ENCODE measurements at places on chromosomes 4 and X.

GRCh38 chr4:137641544-137641943 is 109.2 kb upstream of the PCDH18 start:
- DNase-seq: no peak

- peak; percentile 51 for DNase-seq
Measured at GRCh38 chrX:53317365-53318069, 36.1 kb upstream of the IQSEC2 start.

GRCh38 chr4:41656572-41657520 is 91.7 kb downstream of the PHOX2B start:
- no peak for DNase-seq

- peak; percentile 10 for DNase-seq
Measured at GRCh38 chr4:108172231-108172752, 3.6 kb upstream of the LEF1 start.

DNA sequence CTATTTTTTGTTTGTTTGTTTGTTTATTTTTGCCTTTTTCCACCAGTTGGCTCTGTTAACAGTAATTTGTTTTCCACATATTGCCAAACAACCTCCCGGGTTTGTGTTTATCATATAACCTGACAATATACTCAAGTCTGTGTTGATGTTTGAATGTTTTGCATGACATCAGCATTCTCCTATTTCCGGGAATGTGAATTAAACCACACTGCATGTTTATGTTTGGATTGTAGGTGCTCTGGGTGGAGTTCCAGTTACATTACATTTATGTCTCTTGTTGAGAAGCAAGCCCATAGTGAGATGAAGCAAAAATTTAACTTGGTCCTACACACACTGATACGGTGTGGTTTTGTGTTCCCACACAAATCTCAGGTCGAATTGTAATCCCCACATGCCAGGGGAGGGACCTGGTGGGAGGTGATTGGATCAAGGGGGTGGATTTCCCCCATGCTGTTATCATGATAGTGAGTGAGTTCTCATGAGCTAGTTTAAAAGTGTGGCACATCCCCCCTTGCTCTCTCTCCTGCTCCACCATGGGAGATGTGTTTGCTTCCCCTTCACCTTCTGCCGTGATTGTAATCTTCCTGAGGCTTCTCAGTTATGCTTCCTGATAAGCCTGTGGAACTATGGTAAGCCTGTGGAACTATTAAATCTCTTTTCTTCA is 54.4 kb upstream of the CLNK start:
- DNase-seq: no peak

GRCh38 chrX:40467454-40467853 is 113.3 kb upstream of the ATP6AP2 start:
- no peak for DNase-seq

- DNase-seq: no peak
Measured at GRCh38 chrX:97367125-97367524, 483.4 kb downstream of the RPA4 start.

DNA sequence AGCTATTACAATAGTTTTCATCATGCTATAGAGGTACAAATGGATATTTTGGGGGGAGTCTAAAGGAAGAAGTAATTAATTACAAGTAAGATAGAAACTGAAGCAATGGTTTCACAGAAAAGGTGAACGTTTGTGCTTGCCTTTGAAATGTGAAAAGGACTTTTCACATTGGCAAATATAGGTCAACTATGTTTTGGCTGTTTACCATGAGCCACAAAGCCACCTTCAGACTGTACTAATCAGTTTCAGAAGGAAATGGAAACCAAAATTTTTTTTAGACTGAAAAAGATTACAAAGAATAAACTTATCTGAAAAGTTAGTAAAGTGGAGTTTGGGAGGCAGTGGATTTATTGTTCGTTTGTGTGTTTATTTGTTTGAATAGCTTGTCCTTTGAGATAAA is 32.1 kb downstream of the SYTL5 start:
- no peak for DNase-seq

DNA sequence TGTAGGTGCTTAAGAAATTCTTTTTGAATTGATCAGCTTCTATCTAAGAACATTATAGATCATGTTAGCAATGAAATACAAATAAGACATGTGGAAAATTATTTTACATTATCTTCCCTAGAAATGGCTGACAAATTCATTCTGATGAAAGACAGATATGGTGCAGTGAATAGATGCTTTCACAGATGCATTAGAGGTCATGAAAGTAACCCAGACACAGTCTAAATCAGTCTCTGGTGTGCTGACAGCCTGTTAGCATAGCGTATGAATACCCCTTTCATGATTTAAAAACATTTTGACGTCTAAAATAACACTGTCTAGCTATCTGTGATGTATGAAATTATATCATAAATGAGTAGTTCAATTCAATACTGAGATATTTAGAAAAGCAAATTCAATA is 180.9 kb downstream of the UNC5C start:
- DNase-seq: no peak

- no peak for DNase-seq
Measured at GRCh38 chr4:24551492-24552289, 32.7 kb downstream of the DHX15 start.

GRCh38 chr4:7244751-7245320 is 52.5 kb downstream of the SORCS2 start:
- no peak for DNase-seq

GRCh38 chrX:108439426-108439942 is at the start of gene COL4A5:
Gene COL4A5, plus strand, starts transcription at chrX:108439838. Its CDS starts 288 bp downstream, at chrX:108440126.
- peak; percentile 95 for DNase-seq

- DNase-seq: no peak
Measured at GRCh38 chr4:3177905-3178304, 71.1 kb upstream of the MSANTD1 start.

GRCh38 chr4:41216294-41217019 is 2.1 kb upstream of the APBB2 start:
- DNase-seq: peak; percentile 93

DNA sequence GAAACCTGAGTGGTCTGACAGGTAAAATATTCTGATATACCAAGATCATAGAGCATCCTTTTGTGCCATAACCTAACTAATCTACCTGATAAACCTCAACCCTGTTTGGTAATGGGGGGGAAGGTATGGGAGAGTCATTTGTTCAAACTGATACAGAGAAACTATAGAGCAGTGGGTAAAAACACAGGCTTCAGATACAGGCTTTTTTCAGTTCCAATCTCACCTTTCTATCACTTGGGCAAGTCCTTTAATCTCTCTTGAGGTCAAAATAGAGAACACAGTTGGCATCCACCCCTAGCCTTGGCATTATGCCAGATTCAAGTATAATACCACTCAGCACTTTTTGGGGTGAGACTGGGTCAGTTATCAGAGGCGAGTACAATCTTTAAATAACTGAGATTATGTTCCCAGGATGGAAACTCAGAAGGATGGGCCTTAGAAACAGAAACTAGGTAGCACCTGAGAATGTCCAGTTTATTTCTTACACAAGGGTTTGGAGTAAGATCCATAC is 880 bp upstream of the ETDC start:
- DNase-seq: no peak

DNA sequence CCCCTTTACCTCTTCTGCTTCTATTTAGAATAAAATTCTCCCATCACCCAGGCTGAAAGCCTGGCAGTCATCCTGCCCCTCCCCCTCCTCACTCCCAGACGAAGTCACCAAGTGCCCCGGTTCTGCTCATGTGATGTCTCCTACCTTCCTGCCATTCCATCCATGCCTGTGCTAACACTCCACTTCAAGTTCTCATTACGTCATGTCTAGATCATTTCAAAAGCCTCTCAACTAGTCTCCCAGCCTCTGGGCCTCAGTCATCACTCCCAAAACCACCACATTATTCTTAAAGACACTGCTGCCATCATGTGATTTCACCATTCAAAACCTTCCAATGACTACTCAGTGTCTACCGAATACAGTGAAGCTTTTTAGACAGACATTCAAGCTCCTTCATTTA is 17.2 kb upstream of the HOPX start:
- no peak for DNase-seq

GRCh38 chr4:176376032-176376614 is 56.4 kb downstream of the SPCS3 start:
- DNase-seq: peak; percentile 21

DNA sequence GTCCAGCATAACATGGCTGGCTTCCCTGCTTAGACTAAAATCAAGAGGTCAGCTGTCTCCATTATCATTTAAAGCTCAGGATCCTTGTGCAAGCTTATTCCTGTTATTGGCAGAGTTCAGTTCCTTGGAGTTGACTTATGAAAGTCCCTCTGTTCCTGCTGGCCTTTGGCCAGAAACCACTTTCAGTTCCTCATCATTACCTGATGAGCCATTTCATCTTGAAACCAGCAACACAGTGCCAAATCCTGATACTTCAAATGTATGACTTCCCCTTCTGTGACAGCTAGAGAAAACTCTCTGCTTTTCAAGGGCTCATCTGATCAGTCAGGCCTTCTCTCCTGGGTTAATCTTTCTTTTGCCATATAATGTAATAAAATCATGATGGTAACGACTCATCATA is 110.6 kb upstream of the FSTL5 start:
- DNase-seq: no peak

- DNase-seq: no peak
Measured at GRCh38 chr4:61521451-61521850, 321.3 kb downstream of the ADGRL3 start.

- no peak for DNase-seq
Measured at GRCh38 chr4:60314416-60314815, 885.7 kb upstream of the ADGRL3 start.

- no peak for DNase-seq
Measured at GRCh38 chr4:127849505-127850234, 31.0 kb upstream of the PLK4 start.

DNA sequence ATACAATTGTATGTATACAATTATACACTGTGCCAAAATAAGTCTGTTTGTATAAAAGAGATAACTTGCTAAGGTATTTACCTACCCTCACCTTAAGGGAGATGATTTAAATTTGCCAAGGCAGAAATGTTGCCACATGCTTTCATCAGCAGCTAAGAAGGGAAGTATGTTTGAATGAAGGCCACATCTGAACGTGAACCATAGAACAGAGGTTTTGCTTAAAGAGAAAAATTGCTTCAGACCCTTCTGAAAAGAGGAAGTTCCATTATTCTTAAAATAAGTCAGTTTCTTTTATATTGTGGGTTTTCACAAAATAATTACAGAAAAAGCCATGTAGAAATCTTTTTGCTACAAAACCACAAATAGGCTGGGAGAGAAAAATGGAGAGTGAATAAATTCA is 621.5 kb upstream of the HTR2C start:
- DNase-seq: no peak

- DNase-seq: peak; percentile 51
Measured at GRCh38 chrX:115494161-115494560, 66.8 kb upstream of the PLS3 start.

DNA sequence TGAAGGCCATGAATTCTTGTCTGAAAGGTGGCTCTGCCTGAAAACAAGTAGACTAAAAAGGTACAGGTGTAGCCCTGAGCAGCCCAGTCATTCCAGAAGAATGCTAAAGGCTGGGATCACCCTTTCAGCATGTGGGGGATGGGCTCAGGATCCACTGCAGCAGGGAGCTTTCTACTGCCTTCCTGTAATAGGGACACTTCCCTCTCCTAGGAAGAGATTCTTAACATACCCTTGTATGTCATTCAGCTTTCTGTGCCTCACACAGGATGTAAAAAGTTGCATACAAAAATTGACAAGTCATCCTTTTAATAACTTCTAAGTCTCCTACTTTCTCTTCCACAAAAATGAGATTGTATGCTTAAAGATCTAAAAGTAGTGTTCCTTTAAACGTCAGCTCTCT is 123.3 kb downstream of the ZNF518B start:
- DNase-seq: no peak

DNA sequence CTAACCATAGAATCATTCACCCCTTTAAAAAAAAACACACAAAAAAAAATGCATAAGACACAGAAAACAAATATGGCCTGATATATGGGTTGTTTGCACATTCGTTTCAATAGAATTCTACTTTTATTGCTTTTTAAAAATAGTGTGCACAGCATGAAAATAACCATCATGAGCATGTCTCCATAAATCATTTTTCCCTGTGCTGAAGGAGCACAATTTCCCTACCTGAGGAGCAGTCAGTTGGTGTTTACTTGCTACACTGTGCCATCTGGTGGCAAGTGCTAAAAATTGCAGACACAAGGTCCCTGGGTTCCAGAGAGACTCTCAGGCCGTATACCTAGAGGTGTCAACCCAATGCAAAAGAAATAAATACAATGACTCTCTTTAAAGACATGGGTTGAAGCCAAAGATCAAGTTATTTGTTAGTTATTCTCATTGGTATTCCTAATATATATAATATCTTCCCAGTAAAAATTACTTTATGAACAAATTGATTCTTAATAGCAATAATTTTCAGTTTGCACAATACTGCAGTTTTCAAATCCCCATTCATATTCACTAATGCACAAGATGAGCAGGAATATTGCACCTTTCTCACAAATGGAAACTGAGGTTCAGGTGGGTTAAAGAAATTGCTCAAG is 551.4 kb downstream of the IQCM start:
- DNase-seq: peak; percentile 13

GRCh38 chrX:48917139-48918001 is 1.5 kb downstream of the PIM2 start:
- peak; percentile 89 for DNase-seq

DNA sequence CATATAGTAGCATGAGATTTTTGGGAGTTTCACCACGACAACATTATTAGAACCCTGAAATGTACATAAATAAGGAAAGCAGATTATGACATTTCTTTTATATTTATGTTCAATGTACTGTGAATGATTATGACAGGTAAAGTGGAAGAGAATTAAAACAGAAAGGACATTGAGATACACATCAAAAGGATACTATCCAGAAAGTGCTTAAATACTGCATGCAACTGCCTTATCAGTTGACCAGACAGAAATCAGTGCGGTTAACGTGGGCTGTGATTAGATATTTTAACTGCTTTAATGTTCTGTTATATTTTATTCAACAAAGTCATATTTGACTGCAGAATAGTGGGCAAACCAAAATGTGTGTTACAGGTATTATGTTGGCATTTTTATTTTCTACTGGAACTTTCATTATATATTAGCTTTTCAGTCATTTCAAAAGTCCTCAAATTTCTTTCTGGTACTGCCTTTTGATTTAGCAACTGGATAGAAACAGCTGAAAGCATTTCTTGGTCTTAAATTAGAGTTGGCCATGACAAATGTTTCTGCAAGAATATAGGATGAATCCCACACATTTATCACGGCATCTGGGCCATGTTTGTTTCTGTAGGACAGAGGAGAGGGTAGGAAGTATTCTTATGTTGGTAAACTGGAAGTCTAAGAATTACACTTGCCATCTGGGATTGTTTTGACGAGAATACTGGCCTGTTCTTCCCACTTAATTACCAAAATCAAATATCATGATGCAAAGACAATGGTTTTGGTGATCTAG is 255.2 kb downstream of the SLC39A8 start:
- DNase-seq: no peak

GRCh38 chr4:150152766-150153165 is 74.5 kb downstream of the DCLK2 start:
- DNase-seq: no peak

GRCh38 chr4:125101719-125102118 is 213.0 kb upstream of the FAT4 start:
- no peak for DNase-seq

DNA sequence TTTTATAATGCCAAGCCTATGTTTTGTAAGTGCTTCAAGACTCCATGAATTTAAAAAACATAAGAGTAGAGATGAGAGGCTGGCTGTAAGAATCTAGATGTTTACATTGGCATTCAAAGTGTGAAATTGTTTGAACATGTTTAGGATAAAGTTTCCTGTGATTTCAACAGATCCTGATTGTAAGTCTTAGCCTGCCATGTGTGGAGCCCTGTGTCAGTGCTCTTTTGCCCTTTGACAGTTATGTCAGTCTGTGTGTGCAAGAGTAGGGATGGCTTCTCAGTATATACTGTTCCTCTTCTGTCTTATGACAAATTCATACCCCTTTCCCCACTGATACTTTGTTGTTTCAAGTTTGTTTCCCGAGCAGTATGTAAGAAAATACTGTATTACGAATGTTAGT is 68.2 kb downstream of the USP9X start:
- DNase-seq: no peak

Measured in NCI-H2081 (cell line).